ENCODE measurements at places on chromosomes 4 and X.
A peak's percentile ranks its signal among the peaks of the same experiment; 100 is the strongest.

DNA sequence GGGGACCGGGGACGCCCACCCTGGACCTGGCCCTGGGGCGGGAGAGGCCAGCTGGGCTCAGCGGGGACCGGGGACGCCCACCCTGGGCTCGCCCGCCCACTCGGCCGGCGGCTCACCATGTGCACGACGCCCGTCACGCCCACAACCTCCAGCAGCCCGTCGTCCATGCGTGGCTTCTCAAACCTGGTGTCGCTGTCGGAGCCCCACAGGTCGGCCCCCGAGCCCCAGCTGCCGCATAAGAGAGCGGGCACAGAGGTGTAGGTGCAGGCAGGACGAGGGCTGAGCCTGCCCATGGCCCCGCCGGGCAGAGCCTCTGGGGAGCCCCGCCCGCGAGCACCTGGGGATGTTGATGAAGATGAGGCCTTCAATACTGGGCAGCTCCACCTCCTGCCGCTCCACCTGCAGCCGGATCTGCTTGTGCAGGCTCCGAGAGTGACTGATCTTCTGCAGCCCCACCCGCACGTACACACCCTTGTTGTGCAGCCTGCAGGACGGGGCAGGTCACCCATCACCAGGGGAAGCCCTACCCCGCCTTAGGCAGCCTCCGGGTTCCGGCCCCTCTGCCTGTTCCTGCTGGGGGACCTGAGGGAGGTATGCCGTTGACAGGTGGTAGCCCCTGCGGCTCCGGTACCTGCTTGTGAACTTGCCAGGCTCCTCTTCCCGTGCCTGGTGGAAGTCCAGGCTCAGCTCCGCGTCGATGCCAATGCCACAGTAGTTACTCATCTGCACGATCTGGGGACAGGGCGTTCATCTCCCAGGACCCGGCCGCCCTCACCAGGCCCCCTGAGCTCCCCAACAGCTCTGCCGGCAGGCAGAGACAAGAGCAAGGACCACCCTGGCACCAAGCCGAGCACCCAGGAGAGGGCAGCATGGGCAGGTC lies 11.8 kb downstream of the DGKQ start:
- DNase-seq = peak; percentile 27

- DNase-seq = no peak
Measured at GRCh38 chr4:87527431-87528220, 1.6 kb downstream of the SPARCL1 start.

DNA sequence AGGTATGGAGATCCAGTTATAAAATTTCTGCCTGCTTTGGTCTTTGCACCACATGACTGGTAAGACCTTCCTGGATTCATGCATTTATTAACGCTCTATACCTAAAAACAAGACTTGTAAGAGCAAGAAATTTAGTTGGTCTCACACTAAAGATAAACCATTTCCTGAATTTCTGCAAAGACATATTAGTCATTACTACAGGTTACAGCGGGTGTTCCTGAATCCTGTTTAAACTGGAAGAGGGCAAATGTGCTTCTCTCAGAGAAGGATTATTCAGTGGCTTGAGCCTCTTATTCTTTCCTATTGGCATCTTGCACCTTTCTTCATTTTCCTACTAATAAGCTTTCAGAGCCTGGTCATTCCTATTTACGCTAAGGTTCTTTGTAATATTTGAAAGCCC lies 397.6 kb upstream of the TENM3 start:
- no peak for DNase-seq

- no peak for DNase-seq
Measured at GRCh38 chr4:89307178-89307445, 488 bp downstream of the GPRIN3 start.

DNA sequence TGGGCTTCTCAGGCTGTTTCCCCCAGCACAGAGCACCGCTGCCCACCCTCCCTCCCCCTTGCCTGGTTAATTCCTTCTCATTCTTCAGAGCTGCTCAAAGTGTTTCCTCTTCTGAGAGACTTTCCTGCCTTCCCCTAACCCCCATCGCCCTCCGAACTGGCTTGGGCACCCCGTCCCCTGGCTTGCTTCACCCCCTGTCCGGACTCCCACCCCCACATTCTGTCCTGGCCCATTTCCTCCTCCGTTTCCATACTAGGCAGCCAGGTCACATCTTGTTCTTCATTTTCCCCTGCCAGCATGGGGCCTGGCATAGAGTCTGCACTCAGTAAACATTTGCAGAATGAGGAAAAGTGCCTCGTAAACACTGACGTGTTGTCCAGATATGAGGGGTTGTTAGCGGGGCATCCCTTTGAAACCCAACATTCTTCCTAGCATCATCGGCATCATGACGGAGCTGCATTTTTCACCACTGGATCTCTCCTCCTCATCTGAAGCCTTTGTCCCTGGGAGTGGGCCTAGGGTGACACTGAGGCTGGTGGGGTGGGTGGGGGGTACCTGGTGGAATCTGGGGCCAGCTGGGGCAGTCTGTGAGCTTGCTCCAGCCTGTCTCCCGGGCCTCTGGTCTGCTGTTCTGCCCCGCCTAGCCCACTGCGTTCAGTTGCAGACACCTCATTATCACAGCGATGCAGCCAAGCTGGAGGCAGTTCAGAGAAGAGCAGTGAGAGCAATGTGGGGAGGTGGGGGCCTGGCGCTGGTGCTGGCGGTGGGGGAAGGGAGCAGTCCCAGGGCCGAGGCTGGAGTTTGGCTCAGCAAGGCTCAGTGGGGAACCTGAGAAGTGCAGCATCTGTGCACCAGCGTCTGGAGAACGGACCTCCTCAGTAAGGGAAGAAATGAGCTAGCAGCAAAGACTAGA lies 149.4 kb upstream of the PJA1 start:
- no peak for DNase-seq

- DNase-seq = no peak
Measured at GRCh38 chrX:100264200-100264599, 145.9 kb downstream of the PCDH19 start.

DNA sequence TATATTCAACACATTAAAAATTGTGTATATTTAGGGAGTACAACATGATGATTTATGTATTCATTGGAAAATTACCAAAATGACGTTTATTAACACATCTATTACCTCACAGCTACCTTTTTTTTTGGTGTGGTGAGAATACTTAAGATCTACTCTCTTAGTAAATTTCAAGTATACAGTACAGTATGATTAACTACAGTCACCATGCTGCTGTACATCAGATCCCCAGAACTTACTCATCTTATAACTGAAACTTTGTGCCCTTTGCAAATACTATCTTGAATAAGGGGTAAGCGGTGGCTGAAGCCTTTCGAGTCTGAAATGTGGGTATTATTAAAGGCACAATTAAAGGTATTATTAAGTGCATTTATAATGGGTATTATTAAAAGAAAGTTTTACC lies 976 bp downstream of the PHKA1 start:
- DNase-seq = no peak

DNA sequence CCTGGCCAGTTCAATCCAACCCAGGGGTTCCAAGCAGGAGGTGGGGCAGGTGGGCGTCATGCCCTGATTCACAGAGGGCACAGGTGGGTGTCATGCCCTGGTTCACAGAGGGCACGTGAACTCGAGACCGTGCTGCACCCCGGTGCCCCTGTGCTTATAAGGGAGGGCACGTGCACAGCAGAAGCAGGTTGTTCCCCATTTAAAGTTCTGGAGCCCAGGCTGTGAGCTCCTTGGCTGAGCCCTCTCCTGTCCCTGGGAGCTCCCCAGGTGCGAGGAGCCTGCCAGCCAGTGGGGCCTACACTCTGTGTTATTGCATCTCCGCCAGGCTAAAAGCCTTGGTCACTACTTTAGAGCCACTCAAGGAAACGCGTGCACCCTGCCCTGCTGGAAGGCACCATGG lies 3.2 kb upstream of the CPZ start:
- DNase-seq = no peak

GRCh38 chr4:2296631-2297601 lies 35.0 kb upstream of the MXD4 start:
- no peak for DNase-seq

GRCh38 chrX:101958139-101958538 lies 26.3 kb upstream of the ZMAT1 start:
- DNase-seq = no peak

DNA sequence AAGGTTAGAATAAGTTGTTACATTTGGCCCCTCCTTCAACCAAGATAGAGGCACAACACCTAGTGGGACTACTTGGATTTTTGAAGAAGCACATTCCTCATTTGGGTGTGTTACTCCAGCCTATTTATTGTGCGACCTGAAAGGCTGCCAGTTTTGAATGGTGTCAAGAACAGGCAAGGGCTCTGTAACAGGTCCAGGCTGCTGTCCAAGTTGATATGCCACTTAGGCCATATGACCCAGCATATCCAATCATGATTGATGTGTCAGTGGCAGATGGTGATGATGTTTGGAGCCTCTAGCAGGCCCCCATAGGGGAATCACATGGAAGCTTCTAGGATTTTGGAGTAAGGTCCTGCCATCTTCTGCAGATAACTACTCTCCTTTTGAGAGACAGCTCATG lies 35.5 kb upstream of the UGT2B4 start:
- no peak for DNase-seq

- DNase-seq = no peak
Measured at GRCh38 chrX:130086447-130087206, 23.7 kb downstream of the ELF4 start.

DNA sequence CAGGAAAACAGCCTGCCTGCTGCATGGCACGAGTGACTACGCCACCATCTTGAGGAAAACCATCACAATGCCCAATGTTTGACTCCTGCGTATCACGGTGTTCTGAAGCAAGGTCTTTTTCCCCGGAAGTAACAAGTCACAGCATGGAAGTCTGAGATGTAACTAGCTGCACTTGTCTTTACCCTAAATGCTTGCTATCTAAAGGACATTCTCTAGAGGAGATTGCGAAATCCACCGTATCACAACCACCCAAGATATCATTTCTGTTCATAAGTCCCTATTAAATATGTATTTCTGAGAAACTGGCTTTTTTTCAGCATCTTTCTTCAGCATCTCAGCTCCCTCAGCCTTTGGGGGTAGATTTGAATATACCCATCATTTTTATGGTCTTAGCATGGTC lies 1565.1 kb downstream of the ARAP2 start:
- no peak for DNase-seq

DNA sequence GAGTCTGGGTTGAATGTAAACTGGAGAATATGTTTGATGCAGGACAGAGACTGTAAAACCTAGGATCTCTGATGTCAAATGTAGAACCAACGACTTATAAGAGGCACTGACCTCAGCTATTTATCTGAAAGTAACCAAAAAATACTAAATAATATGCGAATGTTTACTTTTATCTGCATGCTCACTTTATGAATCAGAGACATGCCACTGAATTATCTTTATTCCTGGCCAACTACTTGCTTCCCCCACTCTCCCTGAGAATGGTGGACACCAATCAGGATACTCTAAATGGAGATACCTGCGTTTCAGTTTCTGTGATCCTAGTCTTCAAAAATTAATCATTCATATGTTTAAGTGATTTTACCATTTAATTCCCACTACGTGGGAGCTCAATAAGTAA lies 1038.4 kb upstream of the PABPC4L start:
- no peak for DNase-seq

DNA sequence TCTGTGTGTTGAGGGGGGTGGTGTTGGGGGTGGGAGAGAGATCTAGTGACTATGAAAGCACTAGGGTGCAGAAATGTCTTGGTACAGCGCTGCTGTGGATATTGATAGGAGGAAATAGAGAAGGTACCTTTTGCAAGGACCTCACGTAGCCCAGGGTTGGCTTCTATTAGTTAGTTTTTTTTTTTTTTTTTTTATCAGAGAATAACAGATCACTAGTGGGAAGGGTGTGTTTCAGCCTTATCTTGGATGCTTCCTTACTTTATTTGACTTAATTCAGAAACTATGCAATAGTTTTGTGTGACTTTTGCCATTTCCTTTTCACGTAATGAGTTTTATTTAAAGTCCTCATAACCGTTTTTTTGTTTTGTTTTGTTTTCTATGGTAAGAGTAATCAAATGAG lies 16.4 kb upstream of the PGRMC2 start:
- DNase-seq = no peak

DNA sequence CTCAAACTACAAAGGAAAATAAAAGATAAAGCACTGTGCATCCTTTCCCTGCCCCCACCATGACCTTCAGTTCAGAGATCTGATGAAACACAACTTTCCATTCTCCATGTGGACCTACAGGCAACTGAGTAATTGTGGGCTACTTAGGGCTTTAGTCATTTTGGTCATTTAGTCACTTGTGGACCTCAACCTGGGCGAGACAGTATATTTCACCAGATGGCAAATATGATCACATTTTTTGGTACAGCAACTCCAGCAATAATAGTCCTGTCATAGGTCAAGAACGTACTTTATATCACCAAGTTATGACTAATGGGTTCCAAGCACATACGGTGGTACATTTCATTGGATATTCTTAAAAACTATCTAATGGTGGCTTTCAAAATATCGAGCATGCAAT lies 141.2 kb downstream of the PDGFC start:
- no peak for DNase-seq

DNA sequence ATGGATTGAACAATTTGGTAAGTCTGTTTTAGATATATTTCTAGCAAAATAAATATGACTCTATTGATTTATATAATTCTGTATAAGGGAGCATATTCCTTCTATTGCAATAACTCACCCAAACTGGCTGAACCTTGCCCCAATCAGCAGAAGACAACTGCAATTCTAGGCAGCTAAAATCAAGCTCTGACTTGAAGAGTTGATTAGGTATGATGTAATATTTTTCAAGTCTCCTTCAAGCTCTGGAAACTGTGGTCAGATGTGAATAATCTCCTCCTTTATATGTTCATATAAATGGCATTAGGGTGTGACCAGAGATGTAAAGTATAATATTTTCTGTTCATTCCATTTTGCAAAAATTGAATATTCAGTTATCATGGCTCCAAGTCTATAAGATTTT lies 8.2 kb downstream of the RASSF6 start:
- no peak for DNase-seq

DNA sequence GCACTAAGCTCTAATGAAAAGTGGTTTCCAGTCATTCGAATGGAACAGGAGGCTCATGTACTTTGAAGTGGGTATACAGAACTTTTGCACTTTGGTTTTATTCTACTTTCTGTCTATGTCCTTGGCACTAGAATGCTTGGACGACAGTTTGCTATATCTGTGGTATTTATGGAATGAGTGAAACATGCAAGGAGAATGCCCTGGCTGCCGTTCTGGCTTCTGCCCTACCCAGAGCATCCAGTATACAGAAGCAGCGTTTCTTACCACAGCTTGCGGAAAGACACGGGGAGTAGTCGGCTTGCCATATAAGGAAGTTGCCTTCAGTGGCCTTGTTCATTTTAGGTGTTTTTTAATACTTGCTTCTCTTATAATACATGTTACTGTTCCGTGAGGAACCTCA lies 98.0 kb downstream of the TBL1X start:
- no peak for DNase-seq

DNA sequence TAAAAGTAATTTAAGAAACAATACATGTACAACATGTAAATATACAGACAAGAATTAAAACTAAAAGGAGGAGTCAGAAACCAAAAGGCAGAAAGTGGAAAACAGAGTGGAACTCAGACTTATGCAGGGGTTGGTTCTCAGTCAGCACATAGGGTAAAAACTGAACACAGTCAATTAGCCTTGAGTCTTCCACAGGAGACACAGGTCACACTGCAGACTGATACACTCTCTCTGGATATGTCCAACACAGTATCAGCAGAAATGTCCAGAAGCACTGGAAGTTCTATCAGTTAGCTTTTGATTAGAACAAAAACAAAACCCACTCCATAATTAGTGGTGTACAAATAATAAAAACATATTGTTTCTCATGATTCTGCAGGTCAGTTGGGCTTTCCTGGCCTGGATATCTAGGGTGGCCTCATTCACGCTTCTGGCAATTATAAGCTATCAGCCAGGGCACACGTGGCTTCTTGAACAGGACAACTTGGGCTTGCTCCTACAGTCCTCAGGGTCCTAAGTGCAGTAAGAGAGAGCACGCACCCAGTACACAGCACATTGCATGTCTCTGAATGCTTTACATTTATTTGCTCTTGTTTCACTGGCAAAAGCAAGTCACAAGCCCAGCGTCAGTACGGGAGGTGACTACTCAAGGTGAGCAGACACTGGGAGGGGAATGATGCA lies 21.6 kb downstream of the TEC start:
- no peak for DNase-seq
